Activated naive CD4-positive, alpha-beta T cell (primary cell): ENCODE measurements at places on chromosomes 12 and 14.

- DNase-seq, result no peak
Observed at GRCh38 chr12:2824541-2824940, 10.3 kb downstream of the NRIP2 start.

GRCh38 chr12:1544996-1545700 is 49.2 kb downstream of the FBXL14 start:
- DNase-seq, result no peak

GRCh38 chr12:63098851-63099250 is 52.1 kb downstream of the AVPR1A start:
- DNase-seq, result no peak

GRCh38 chr12:116133636-116134214 is 143.8 kb downstream of the MED13L start:
- no peak for DNase-seq

- DNase-seq, result no peak
Observed at GRCh38 chr12:21296751-21297406, 37.8 kb downstream of the SLCO1A2 start.

- no peak for DNase-seq
Observed at GRCh38 chr12:76799362-76799761, 35.4 kb downstream of the ZDHHC17 start.

- DNase-seq, result no peak
Observed at GRCh38 chr12:27965966-27966365, 6.6 kb downstream of the PTHLH start.

- DNase-seq, result no peak
Observed at GRCh38 chr12:15336768-15337553, 14.7 kb downstream of the PTPRO start.

DNA sequence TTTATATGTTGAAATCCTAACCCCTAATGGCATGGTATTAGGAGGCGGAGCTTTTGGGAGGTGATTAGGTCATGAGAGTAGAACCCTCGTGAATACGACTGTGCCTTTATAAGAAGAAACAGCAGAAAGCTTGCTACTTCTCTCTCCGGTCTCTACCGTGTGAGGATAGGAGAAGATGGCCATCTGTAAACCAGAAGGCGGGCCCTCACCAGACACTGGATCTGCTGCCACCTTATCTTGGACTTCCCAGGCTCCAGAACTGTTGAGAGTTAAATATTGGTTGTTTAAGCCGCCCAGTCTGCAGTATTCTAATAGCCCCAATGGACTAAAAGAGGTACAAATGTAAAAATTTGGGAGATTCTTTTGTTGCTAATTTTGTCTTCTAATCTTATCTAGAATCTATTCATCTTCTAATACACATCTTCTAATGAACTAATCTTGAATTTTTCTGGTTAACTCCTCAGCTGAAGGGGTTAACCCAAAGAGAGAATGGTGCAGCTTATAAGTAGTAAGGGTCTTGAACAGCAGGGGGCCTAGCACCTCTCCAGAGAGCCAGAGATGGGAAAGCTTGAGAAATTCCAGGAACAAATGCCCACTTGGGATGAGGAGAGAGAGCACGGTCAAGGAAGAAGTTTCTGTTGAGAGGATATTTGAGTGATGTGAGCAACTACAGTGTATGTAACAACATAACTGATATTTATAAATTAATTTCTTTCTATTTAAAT is 264.0 kb upstream of the GRIP1 start:
- no peak for DNase-seq

- DNase-seq, result no peak
Observed at GRCh38 chr12:69062621-69063237, 129.8 kb upstream of the CPM start.

DNA sequence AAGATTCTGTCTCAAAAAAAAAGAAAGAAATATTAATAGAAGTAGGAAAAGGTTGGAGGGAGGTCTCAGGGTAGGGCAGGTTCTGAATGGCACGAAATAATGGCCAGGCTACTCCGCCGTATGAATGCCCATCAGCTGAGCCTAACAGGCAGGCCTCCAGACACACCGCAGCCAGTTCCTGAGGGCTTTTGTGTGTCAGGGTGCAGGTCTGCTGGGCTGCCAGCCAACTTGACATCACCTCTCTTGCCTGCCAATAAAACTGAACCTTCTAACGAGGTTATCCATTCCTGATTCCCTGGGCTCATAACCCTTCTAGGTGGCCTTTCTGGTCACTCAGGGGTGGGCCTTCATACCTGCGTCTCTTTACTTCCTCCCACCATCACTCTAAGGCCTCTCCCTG is 3.0 kb downstream of the IFI27 start:
- DNase-seq, result no peak

- DNase-seq, result no peak
Observed at GRCh38 chr12:94149119-94149780, 873 bp downstream of the PLXNC1 start.

DNA sequence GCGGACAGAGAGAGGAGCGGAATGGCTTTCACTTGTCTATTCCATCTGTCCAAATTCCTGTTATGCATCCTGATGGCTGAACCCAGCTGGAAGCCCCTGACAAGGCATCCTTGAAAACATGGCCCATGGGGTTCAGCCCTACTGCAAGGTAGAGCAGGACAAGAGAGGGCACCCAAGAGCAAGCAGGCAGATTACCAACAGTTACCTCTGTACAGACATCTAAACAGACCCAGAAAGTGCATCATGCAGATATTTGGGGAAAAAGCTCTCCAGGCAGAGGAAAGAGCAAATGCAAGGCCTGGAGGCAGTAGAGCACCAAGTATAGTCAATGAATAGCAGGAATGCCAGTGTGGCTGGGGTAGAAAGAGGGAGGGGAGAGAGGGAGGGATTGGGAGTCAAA is 407.5 kb downstream of the PCNX1 start:
- DNase-seq, result no peak

GRCh38 chr14:36408388-36408787 is 88.0 kb upstream of the MBIP start:
- no peak for DNase-seq

DNA sequence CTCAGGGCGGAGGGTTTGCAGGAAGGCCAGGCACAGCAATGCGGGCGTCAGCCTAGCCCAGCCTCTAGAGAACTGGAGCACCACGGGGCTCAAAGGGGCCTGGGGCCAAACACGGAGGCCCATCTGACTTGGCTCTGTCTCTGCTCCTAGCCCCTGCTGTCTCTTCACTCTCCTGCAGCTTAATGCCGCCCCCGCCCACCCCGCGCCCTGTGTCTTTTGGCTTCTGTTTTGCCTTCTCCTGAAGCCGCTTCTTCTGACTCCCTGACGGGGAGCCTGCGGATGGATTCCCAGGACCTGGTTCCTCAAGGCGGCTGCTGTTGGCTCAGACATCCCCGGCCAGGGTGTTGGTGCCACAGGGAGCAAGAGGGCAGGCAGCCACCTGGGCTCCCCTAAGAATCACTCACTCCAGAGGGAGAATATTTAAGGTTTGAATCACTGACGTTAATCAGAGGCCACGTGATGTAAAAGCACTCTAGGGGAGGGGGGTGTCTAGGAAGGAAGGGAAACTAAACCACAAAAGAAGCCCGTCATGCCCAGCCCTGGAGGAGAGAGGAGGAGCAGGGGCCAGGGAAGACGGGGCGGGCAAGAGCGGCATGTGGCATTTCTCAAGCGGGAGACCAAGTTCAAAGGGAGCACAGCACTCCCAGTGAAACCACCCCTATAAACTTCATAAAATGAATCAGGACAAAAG is 36.9 kb upstream of the PRMT8 start:
- DNase-seq, result no peak

- DNase-seq, result no peak
Observed at GRCh38 chr12:74963867-74964331, 245.7 kb downstream of the KCNC2 start.

DNA sequence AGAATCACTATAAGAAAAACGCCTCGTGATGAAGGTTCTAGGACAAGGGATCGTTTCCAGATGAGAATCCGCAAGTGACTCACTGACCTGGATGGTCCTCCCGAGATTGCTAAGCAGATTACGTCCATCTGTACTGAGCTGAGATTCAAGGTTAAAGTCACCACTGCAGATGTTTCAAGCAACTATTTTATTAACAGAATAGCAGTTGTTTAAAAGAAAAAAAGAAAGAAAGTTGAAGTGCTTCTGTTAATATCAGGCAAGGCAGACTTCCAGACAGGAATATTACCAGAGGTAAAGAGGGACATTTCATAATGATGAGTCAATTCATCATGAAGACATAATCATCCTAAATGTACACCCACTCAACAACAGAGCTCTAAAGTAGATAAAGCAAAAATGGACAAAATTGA is 17.9 kb downstream of the PXN start:
- no peak for DNase-seq

DNA sequence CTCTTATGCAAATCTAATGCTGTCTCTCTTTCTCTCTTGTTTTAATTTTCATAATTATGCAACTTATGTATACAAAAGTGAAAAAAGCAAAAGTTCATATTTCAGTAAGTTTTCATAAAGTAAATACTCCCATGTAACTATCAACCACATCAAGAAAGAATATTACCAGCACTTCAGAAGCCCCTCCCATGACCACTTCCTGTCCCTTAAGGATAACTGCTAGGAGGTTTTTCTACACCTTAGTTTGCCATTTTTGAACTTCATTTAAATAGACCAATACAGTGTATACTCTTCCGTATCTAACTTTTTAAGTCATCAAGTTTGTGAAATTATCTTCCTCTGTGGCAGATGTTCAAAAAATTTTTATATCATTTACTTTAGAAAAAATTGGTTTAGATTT is 547 bp upstream of the OR4K15 start:
- no peak for DNase-seq

DNA sequence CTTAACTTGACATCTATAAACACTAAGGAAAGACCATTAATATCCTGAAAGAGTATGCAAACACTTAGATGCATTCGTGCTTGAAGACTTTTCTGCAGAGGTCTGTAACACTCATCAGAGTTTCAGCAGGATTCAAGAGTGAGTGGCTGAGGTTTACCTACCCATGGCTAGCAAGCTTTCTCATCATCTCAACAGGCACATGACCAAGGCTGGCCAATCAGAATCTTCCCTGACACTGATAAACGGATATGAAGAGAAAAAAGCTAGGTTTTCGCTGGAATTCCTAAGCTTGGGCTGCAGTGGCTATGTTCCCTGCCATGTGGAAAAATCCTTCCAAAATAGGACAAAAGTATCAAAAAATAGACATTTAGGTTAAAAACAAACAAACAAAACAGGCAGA is 162.1 kb upstream of the USP15 start:
- DNase-seq, result no peak

DNA sequence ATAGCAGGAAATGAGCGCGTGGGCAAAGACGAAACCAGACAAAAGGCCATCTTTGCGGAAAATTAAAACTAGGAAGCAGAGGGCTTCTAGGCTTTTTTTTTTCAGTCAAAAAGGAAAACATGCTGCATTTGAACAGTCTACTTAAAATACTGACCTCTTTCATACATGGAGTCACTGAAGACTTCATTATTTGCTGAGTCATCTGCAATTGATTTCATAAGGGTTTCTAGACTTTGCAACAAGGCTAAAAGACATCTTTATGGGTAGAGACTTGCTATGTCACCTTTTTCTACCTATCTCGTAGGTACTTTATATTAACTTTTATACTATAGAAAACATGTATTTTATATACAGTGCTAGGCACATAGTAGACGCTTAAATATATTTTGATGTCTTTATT is 238.4 kb downstream of the TMEM132D start:
- no peak for DNase-seq

GRCh38 chr12:31773223-31773750 is 44.5 kb upstream of the AMN1 start:
- DNase-seq, result no peak

DNA sequence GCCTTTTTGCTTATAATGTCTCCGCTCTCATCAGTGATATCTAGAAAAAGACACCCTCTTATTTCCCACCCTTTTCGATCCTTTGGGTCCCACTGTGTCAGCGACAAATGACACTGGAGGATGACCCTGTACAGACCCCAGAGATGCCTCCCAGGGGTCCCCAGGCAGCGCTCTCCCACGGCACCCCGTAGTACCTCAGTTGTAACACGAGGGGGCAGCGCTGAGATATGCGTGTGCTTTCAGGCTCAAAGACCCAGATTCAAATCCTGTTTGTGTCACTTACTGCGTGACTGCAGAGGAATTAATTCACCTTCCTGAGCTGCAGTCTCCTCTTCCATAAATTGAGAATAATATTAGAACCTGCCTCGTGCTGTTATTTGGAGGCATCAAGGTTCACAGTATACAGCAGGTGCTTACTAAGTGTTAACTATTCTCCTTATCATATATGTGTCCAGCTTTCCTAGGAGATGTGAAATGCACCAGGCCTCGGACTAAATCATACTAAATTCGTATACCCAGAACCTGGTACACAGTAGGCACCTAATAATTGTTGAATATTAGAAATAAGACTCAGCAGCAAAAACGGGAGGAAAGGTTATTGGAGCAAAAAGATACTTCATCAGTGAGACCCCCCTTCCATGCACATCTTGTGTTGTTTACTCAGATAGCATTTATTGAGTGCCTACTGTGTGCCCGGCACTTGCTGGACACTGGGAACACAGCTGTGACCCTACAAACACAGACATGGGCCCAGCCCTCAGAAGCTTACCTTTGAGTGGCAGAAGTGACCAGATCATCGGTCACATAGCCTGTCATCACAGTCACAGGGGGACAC is 99.9 kb downstream of the PHETA1 start:
- DNase-seq, result no peak

DNA sequence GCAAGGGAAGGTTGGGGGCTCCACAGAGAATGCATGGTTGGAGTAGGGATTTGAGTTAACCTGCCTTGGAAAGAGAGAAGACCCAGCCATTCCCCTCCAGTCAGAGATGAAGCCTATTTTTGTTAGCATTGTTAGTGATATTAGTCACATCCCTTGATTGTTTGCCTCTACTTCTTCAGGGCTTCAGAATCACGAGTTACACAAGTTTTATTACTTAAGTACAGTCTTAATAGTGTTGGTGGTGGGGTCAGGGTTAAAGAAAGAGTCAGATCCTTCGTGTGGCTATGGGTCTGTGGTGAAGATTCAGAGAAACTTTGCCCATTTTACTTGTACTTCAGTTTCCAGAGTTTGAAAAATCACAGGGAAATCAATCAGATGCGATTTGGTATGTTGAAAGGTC is 363.1 kb downstream of the LRIG3 start:
- DNase-seq, result no peak

DNA sequence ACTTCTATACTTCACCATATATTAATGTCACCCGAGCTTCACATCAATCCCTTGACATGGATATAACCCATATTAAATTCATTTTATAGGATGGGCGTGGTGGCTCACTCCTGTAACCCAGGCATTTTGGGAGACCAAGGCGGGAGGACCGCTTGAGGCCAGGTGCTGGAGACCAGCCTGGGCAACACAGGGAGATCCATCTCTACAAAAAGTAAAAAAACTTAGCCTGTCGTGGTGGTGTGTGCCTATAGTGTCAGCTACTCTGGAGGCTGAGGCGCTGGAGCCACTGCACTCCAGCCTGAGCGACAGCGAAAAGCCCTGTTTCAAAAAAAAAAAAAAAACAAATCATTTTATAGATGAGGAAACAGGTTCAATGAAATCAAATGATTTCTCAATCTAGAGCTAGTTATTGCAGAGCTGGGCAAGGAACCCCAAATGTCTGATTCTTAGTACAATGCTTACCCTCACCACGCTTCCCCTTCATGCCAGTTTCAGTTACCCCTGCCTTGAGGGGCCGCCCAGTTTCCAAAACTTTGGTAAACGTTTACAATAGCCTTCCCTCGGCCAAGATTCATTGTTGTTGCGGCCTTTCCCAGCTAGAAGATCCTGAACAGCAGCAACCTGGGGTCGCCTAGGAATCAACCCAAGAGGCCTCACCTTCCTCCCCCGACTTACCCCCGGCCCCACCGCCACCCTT is 751 bp downstream of the PSMB5 start:
- DNase-seq, result no peak

GRCh38 chr14:102944448-102945330 is 22.2 kb downstream of the AMN start:
- no peak for DNase-seq

- DNase-seq, result no peak
Observed at GRCh38 chr14:100634026-100634425, 46.8 kb upstream of the BEGAIN start.
